ENCODE measurements at places on chromosomes 12 and 14. TPM values are rescaled to one million over a fixed set of nuclear protein-coding genes. Genes with fewer than 3 reads are reported as not detected.

DNA sequence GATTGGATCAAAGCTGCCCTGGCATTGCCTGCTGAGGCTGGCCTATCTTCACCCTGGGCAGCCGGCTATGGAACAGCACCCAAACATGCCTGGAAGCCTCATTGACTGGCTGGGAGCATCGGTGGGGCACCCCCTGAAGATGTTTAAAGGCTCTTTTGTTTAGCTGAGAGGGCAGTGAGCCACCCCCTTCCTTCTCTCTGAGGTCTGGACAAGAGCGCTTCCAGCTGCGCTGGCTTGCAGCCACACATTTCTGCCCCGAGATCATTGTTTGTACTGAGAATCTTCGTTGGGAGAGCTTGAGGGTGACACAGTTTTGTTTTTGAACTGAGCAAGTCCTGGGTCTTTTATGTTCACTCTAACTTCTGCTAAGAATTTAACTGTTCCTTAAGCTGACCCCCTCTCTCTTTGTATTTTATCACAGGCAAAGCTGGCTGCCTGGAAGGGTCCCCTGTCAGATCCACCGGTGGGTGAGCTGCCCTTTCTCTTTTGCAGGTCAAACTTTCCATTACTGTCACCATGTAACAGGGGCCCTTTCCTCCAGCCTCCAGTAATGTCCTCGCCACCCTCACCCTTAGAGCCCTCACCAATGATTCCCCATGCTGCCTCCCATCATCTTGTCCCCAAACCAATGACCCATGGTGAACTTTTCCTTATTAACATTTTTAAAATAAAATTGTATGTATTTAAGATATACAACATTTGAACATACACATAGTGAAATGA, 212.2 kb downstream of the KIF26A start:
- H3K4me3 ChIP-seq = no peak overlapping the region
- H3K27ac ChIP-seq = no peak overlapping the region
- no peaks in the 10 kb centered on the region for H3K4me1 ChIP-seq
- H3K36me3 ChIP-seq = no peaks in the 10 kb centered on the region

- H3K27me3 ChIP-seq = no peaks in the 10 kb centered on the region
- no peak for DNase-seq
- H3K36me3 ChIP-seq = no peaks in the 10 kb centered on the region
- H3K27ac ChIP-seq = no peak overlapping the region
These were observed 320.7 kb downstream of the PAWR start for GRCh38 chr12:79370021-79370420.

- no peak for DNase-seq
- H3K27me3 ChIP-seq = peaks cover 18% of the 10 kb centered on the region
- no peak overlapping the region for H3K27ac ChIP-seq
- H3K4me3 ChIP-seq = no peak overlapping the region
These were observed 5.2 kb downstream of the WNT10B start for GRCh38 chr12:48966177-48966895.

GRCh38 chr14:104576232-104576969, 3.2 kb upstream of the C14orf180 start:
- DNase-seq = no peak
- no peaks in the 10 kb centered on the region for H3K36me3 ChIP-seq
- no peaks in the 10 kb centered on the region for H3K27me3 ChIP-seq
- no peaks in the 10 kb centered on the region for H3K4me1 ChIP-seq
- H3K4me3 ChIP-seq = no peak overlapping the region
- H3K27ac ChIP-seq = peak overlapping the region; percentile 60

GRCh38 chr14:24863968-24864684, 185.8 kb downstream of the STXBP6 start:
- no peak overlapping the region for H3K27ac ChIP-seq
- no peak overlapping the region for H3K4me3 ChIP-seq
- H3K36me3 ChIP-seq = peaks cover 7% of the 10 kb centered on the region
- no peak for DNase-seq

The DDX51 gene
- total RNA-seq = 39.8 TPM

GRCh38 chr12:130086248-130086647, 76.0 kb upstream of the FZD10 start:
- no peak for DNase-seq
- H3K27me3 ChIP-seq = no peaks in the 10 kb centered on the region
- no peaks in the 10 kb centered on the region for H3K36me3 ChIP-seq

DNA sequence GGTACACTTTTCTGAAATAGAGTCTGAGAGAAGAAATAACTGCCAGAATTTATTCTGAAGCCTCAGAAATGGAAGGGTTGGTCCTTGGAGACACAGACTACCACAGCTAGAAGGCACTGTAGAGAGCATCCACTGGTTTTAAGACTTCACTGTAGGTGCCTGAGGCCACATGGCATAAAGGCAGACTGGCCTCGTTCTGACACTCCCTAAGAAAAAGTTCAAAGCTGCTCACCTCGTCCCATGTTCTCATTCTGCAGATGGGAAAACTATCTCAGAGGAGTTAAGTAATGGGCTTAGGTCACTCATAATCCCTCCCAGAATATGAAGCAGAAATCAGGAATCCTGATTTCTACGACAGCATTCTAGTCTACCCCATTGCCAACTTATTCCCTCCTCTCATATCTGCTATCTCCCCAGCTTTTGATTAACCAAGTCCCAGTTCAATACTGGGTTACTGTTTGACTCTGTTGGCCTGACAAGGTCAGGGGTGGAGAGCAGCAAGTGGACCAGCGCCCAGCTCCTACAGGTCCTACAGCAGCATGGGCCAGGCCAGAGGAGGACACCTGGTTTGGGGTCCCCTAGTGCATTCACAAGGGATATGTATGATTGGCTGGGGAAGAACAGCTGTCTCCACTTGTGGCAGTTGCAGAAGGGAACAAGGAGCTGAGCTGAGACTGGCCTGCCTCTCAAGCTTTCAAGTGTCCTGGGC, 3.7 kb downstream of the ITGA5 start:
- H3K4me3 ChIP-seq = no peak overlapping the region
- H3K4me1 ChIP-seq = peaks cover 30% of the 10 kb centered on the region
- H3K27me3 ChIP-seq = no peaks in the 10 kb centered on the region

The IFNG gene
- not detected for total RNA-seq

The ZNF664 gene
- total RNA-seq = 160 TPM

The TEAD4 gene
- 4.9 TPM for total RNA-seq

DNA sequence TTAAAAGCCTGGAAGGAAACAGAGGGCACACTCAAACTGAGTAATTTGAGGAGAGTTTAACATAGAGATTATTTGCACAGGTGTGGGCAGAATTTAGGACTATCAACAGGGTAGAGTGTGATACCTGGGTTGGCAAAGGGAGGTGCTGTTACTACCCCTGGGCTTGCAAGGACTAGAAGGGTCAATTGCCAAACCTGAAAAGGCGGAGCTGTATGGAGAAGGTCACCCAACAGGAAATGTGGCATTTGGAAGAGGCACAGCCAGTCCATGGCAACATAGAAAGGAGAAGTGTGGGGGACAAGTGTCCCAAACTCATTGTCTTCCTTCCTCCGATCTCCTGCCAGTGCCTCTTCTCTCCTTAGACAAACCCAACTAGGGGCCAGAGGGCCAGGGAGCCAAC, 21.6 kb upstream of the MED13L start:
- DNase-seq = no peak
- no peaks in the 10 kb centered on the region for H3K36me3 ChIP-seq
- no peak overlapping the region for H3K27ac ChIP-seq
- no peak overlapping the region for H3K4me3 ChIP-seq

The PPP1R1A gene
- 1.5 TPM for total RNA-seq
